ENCODE measurements at places on chromosomes 5 and 9.

DNA sequence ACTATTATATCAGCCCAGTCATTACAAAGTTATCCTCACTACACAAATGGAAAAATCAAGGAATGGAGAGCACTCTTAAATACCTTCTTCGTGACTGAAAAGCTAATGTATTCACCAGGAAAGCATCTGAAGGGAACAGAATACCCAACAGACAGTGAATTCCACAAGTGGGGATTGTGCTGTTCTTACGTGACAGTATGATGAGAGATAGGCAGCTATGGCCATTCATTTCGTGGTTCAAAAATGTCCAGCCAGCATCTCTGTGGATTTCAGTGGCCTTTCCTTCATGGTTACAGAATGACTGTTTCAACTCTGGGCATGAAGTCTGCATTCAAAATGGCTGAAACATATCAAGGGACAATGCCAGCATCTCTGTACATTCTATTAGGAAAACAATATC lies 323.8 kb downstream of the PRELID2 start:
- no peak for DNase-seq

GRCh38 chr5:42423285-42424165 lies at the start of gene GHR:
GHR (plus strand) TSS chr5:42423439; CDS start chr5:42565875, 142,436 bp downstream.
- no peak for DNase-seq

GRCh38 chr9:83451308-83451707 lies 86.9 kb downstream of the FRMD3 start:
- DNase-seq: no peak

DNA sequence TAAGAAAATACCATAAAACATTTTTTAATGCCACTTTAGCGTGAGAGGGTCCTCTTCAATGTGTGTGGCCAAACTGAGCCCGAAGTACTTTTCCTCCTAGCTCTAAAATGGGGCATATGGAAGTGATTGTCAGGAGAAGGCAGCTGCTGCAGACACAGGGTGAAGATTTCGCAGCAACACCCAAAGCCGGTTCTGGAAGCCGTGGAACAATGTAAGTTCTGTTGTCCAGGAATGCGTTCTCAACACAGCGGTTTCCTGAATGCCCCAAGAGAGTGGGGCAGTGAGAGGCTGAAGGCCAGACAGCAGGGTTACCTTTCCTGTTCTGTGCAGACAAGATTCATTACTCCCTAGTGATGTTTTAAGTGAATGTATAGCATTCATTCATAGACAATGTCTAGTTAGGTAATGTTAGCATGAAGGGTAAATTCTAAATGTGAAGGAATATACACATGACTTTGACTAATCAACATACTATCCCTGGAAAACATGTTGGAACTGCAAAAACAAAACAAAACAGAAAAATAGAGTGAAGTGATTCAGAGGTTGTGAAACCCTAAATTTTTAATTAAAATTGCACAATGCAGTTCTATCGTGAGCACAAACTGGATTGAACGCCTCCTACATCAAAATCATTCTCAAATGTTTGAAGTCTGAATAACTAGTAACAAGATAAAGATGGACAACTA lies 197.0 kb upstream of the SEMA6A start:
- DNase-seq: no peak

GRCh38 chr5:172674155-172674554 lies 33.1 kb downstream of the NEURL1B start:
- no peak for DNase-seq
